Activated naive CD8-positive, alpha-beta T cell treated with anti-CD3 and anti-CD28 coated beads for 36 hours (primary cell): ENCODE measurements at places on chromosomes 2 and 18. TPM values are rescaled to one million over a fixed set of nuclear protein-coding genes. Genes with fewer than 3 reads are reported as not detected.

EFR3B gene
- 0.08 TPM for total RNA-seq

GPD2 gene
- 41.2 TPM for total RNA-seq

CPO gene
- total RNA-seq: not detected

TXNL4A gene
- total RNA-seq: 230 TPM

EVX2 gene
- total RNA-seq: not detected

TUBA4B gene
- not detected for total RNA-seq

DSG1 gene
- total RNA-seq: not detected

ADCYAP1 gene
- not detected for total RNA-seq

MOCOS gene
- 0.14 TPM for total RNA-seq

SLC30A3 gene
- 0.22 TPM for total RNA-seq

DNA sequence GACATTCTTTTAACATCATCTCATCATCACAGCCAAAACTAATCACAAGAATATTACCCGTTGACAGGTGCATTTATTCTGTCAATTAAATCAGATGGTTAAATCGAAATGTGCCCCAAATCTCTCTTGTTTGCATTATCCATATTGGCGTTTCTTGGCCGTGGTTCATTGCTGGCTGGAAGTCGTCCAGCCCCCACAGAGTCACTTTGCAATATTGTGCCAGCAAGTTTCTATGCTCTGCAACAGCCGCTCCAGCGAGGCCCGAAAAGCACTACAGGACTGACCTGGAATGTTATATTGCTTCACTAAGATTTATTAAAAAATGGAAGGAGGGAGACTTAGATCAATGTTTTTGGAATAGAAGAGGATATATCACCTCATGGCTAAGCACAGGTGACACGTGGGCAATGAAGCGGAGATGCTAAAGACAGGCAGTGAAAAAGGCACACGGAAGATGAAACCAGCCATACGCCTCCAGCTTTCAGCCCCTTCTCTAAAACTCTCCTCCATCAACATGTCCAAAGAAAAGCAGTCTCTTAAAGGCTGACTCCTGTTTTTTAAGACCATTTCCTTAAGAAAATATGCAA is 176.8 kb upstream of the VRK2 start:
- no peak overlapping the region for H3K27ac ChIP-seq
- no peaks in the 10 kb centered on the region for H3K27me3 ChIP-seq
- H3K4me1 ChIP-seq: no peaks in the 10 kb centered on the region
- no peaks in the 10 kb centered on the region for H3K36me3 ChIP-seq

DNA sequence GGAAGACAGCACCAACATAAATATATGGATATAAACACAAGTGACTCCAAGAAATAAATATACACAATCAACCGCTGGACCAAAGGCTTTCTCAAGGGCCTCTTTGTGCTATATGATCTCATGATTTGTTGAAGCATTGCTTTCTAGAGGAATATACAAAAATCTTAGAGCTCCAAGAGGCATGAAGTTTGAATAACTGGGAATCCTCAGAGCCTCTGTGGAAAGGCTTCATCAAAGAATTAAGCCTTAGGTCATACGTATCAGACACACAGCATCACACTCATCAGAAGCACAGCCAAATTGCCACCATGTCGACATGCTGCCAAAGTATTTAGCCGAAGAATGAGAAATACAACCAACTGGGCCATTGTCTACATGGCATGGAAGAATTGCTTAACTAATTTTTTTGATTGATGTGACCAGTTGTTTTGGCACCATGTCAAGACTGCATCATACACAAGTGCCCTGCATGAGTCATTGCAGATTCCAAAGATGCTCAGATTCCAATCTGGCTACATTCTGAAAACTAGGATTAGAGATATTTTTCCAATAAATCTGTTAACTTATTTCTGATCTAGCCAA is 860.6 kb upstream of the ZEB2 start:
- no peak for DNase-seq
- no peaks in the 10 kb centered on the region for H3K36me3 ChIP-seq
- no peaks in the 10 kb centered on the region for H3K4me1 ChIP-seq

- no peak overlapping the region for H3K4me3 ChIP-seq
- H3K36me3 ChIP-seq: peaks cover 39% of the 10 kb centered on the region
- no peaks in the 10 kb centered on the region for H3K27me3 ChIP-seq
- H3K27ac ChIP-seq: peak overlapping the region; percentile 29
- no peak for DNase-seq
Observed at GRCh38 chr2:54629390-54629789, 94.1 kb upstream of the EML6 start.

DNA sequence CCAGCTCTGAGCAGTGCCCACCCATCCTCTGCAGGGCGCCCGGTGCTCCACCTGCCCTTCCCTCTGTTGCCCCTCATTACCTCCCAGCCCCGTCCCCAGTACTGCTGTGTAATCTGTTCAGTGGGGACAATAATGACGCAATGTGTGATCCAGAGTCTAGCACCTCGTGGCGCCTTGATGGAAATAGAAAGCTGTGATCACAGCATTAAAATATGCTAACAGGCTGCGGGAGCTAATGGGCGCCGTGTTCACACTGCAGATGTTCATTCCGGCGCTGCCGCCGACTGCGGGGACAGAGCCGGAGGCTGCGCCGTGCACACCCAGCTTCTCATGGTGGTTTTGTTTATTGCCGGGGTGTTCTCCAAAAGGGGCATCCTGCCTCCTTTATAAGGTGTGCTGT is 235.2 kb downstream of the LDLRAD4 start:
- H3K27me3 ChIP-seq: no peaks in the 10 kb centered on the region
- H3K4me3 ChIP-seq: no peak overlapping the region
- H3K27ac ChIP-seq: no peak overlapping the region
- H3K4me1 ChIP-seq: peaks cover 46% of the 10 kb centered on the region
- no peak for DNase-seq

- no peak for DNase-seq
- no peak overlapping the region for H3K27ac ChIP-seq
- no peaks in the 10 kb centered on the region for H3K36me3 ChIP-seq
- no peaks in the 10 kb centered on the region for H3K4me1 ChIP-seq
Observed at GRCh38 chr18:9771977-9772660, 64.0 kb downstream of the RAB31 start.

DNA sequence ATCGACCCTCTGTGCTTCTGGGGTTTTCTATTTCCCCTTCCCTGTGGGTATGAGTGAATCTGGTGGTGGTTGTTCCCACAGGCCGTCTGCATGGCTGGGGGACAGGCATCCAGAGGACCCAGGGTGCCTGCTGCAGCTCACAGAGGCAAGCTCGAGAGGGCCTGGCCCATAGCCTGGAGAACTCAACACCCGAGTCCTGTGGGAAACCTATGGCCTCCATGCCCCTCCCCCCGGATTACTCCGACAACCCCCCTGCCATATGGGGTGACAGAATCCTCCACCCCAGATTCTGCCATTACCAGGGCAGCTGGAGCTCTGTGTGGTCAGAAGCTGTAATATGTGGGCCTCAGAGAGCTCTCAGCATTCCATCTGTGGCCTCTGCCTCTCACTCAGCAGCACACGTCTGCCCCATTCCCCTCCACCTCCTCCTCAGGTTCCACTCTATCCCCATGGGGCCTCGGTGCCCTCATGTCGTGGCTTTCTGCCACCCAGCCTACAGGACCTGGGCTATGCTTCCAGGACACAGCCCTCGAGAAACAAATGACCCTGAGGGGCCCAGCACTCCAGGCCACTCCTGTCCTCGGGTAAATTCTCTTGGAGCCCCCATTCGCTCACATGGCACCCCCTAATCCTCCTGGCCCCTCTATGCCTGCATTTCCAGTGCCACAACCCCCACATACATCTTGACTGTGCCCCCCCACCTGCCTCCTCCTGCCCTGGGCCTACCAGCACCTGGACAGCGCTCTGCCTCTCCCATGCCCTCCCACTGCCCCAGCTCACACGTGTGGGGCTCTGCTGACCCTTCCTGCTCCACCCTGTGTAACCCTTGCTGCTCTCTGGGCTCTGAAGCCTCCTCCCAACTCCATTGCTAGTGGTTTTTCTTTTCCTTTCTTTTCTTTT is 3.6 kb downstream of the MZT2A start:
- peaks cover 37% of the 10 kb centered on the region for H3K36me3 ChIP-seq
- DNase-seq: no peak
- no peaks in the 10 kb centered on the region for H3K27me3 ChIP-seq
- H3K4me3 ChIP-seq: peak overlapping the region; percentile 22
- peaks cover 9% of the 10 kb centered on the region for H3K4me1 ChIP-seq
- peak overlapping the region; percentile 63 for H3K27ac ChIP-seq

DNA sequence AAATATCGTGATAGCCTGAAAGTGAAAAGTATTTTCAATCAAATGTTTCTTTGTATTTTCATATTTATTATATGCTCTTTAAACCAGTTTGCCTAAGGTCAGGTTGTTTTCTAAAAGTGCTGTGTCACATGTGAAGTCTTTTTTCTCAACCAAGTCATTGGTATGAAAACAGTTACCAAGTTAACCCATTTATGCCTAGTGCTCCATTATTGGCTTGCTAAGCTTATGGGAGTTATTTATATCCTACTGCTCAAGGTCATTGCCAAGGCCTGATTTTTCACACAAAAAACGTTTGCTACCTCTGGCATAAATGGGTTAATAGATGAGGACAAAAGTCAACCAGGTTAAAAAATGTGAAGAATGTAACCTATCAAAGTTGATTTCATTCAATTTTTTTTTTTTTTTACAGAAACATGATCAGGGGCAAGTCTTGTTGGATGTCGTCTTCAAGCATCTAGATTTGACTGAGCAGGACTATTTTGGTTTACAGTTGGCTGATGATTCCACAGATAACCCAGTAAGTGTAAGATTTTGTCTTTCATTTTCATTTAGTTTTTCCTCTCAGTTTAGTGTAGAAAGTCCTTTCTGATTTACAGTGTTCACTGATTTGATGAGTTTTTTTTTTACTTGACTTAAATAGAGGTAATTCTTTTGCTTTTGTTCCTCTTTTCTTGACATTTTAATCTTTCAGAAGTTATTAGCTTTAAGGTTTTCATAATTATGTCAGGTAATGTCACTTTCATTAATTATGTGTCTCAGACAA is 102.6 kb downstream of the PTPN4 start:
- peak overlapping the region; percentile 56 for H3K27ac ChIP-seq
- no peak for DNase-seq
- H3K36me3 ChIP-seq: peaks cover 37% of the 10 kb centered on the region

- H3K27ac ChIP-seq: no peak overlapping the region
- DNase-seq: no peak
- H3K4me1 ChIP-seq: no peaks in the 10 kb centered on the region
Observed at GRCh38 chr18:10100941-10101701, 187.3 kb downstream of the VAPA start.

GRCh38 chr2:57190007-57190406 is 856.6 kb upstream of the VRK2 start:
- no peak overlapping the region for H3K27ac ChIP-seq
- H3K4me1 ChIP-seq: no peaks in the 10 kb centered on the region
- no peaks in the 10 kb centered on the region for H3K36me3 ChIP-seq
- no peak overlapping the region for H3K4me3 ChIP-seq
- no peak for DNase-seq

DNA sequence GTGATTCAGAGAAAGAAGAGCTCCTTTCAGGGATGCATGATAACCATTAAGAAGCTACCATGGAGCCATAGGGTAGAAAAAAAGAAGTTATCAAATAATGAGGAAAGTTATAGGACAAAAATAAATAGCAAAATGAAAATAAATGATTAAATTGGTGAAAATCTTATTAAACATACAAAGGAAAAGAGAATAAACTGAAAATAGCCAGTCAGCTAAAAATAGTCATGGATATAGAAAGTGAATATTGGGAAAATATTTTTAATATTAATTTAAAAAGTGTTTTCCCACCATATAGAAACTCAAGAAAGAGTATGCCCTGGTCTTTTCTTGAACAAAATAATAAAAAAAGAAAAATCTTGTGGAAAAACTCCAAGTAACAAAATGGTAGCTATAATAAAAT is 209.2 kb upstream of the CDH19 start:
- no peaks in the 10 kb centered on the region for H3K4me1 ChIP-seq
- no peaks in the 10 kb centered on the region for H3K36me3 ChIP-seq
- H3K4me3 ChIP-seq: no peak overlapping the region
- H3K27ac ChIP-seq: no peak overlapping the region

- no peaks in the 10 kb centered on the region for H3K36me3 ChIP-seq
- H3K27me3 ChIP-seq: no peaks in the 10 kb centered on the region
- no peak overlapping the region for H3K27ac ChIP-seq
- no peak overlapping the region for H3K4me3 ChIP-seq
- DNase-seq: no peak
Observed at GRCh38 chr2:70711191-70711590, 56.8 kb downstream of the ADD2 start.

- peaks cover 19% of the 10 kb centered on the region for H3K4me1 ChIP-seq
- DNase-seq: no peak
- no peak overlapping the region for H3K4me3 ChIP-seq
- peaks cover 2% of the 10 kb centered on the region for H3K36me3 ChIP-seq
Observed at GRCh38 chr2:48249631-48250473, 280.1 kb upstream of the STON1 start.

- peaks cover 38% of the 10 kb centered on the region for H3K4me1 ChIP-seq
- H3K36me3 ChIP-seq: peaks cover 2% of the 10 kb centered on the region
- no peak overlapping the region for H3K4me3 ChIP-seq
Observed at GRCh38 chr18:57780318-57780705, 22.8 kb downstream of the ATP8B1 start.

- no peak overlapping the region for H3K4me3 ChIP-seq
- H3K27ac ChIP-seq: no peak overlapping the region
- no peaks in the 10 kb centered on the region for H3K4me1 ChIP-seq
- H3K27me3 ChIP-seq: peaks cover 2% of the 10 kb centered on the region
- peaks cover 13% of the 10 kb centered on the region for H3K36me3 ChIP-seq
- peak; percentile 19 for DNase-seq
Observed at GRCh38 chr2:212863185-212863588, 288.2 kb downstream of the IKZF2 start.

- H3K4me3 ChIP-seq: no peak overlapping the region
- no peak for DNase-seq
- peaks cover 5% of the 10 kb centered on the region for H3K36me3 ChIP-seq
- H3K4me1 ChIP-seq: peaks cover 2% of the 10 kb centered on the region
Observed at GRCh38 chr2:206886696-206887095, 52.6 kb upstream of the CPO start.

GRCh38 chr2:144471305-144472045 is 48.4 kb downstream of the ZEB2 start:
- H3K27me3 ChIP-seq: no peaks in the 10 kb centered on the region
- peak overlapping the region; percentile 12 for H3K27ac ChIP-seq
- no peak for DNase-seq
- H3K4me1 ChIP-seq: peaks cover 19% of the 10 kb centered on the region
- H3K4me3 ChIP-seq: no peak overlapping the region

GRCh38 chr2:168396131-168396530 is 59.9 kb upstream of the CERS6 start:
- no peak overlapping the region for H3K27ac ChIP-seq
- no peaks in the 10 kb centered on the region for H3K36me3 ChIP-seq
- no peak overlapping the region for H3K4me3 ChIP-seq
- no peaks in the 10 kb centered on the region for H3K27me3 ChIP-seq

GRCh38 chr2:15633043-15633970 is 41.6 kb downstream of the DDX1 start:
- peak overlapping the region; percentile 9 for H3K27ac ChIP-seq
- no peak overlapping the region for H3K4me3 ChIP-seq
- H3K27me3 ChIP-seq: no peaks in the 10 kb centered on the region
- peaks cover 7% of the 10 kb centered on the region for H3K36me3 ChIP-seq
